Panc1 (cell line): ENCODE measurements at places on chromosomes 2 and 18.

- DNase-seq: no peak
Observed at GRCh38 chr2:221186873-221187272, 385.2 kb downstream of the EPHA4 start.

GRCh38 chr2:176493226-176493825, 224.1 kb downstream of the MTX2 start:
- no peak for DNase-seq

DNA sequence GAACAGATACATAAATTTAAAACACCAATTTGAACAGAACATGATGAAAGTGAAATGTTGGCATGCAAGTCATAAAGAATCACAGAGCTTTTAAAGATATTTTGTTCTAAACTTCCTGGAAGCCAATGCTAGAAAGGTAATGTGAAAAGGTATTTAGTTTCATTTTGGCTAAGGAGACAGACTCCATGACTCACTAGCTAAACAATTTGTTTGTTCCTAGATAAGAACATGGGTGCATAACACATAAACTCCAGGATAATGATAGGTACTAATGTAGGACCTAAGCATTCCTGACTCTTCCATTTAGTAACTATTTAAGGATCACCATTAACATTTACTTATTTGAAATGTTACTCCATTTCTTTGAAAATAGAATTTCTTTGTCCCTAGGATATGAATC, 292.5 kb upstream of the CNTNAP5 start:
- DNase-seq: no peak

DNA sequence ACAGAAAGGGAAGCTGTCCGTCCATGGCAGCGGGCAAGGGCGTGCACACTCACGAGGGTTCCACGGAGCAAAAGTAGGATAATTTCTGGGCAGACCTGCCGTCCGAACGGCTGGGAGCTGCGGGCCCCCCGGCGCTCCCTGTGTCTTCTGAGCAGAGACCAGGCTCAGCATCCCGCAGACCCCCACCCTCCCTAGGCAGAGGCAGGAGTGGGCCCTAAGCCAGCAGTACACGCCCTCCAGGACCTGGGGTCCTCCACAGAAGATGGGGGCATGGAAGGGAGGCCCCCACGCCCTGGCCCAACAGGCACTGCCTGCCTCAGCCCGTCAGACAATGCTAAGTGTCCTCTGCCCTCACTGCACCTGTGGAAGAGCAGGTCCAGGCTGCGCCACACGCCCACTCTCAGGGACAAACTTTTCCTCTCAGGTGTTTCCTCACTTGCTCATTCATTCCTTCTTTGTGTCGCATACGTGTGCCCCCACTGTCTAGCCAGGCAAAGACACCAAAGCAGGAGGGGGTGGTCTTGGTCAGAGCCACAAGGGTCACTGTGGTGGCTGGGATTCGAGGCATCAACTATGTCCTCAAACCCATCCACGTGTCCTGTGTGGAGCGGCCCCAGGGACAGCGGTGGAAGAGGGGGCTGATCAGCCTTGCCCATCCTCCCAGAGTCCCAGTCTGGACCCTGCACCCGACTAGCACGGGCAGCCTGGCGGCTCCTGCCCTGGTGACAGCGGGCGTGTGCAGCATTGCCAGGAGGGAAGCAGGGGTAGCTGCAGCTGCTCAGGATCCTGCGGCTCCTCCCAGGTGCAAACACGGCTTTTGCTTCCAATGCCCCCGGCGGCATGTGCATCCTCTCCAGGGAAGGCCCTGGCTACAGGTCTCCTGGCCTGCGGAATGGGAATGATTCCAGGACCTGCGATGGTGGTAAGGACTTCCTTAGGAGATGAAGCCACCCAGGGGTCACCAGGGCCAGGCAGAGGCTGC, 2.4 kb upstream of the GPC1 start:
- DNase-seq: no peak

DNA sequence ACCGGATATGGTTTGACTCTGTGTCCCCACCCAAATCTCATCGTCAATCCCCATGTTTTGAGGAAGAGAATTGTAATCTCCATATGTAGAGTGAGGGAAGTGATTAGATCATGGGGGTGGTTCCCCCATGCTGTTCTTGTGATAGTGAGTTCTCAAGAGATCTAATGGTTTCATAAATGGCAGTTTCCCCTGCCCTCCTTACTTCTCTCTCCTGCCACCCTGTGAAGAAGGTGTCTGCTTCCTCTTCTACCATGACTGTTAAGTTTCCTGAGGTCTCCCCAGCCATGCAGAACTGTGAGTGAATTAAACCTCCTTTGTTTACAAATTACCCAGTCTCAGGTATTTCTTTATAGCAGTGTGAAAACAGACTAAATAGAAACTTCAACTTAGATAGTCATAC, 69.5 kb downstream of the SESTD1 start:
- no peak for DNase-seq
